ENCODE measurements at places on chromosomes 12 and 14.

GRCh38 chr12:58580095-58580494, 340.2 kb downstream of the LRIG3 start:
- no peak overlapping the region for H3K4me3 ChIP-seq
- H3K36me3 ChIP-seq = no peaks in the 10 kb centered on the region
- H3K27me3 ChIP-seq = no peaks in the 10 kb centered on the region
- DNase-seq = no peak

GRCh38 chr12:48750215-48750614, 33.7 kb upstream of the CCNT1 start:
- peaks cover 4% of the 10 kb centered on the region for H3K27me3 ChIP-seq
- no peak for DNase-seq
- no peaks in the 10 kb centered on the region for H3K36me3 ChIP-seq
- H3K4me3 ChIP-seq = no peak overlapping the region
- H3K27ac ChIP-seq = no peak overlapping the region

DNA sequence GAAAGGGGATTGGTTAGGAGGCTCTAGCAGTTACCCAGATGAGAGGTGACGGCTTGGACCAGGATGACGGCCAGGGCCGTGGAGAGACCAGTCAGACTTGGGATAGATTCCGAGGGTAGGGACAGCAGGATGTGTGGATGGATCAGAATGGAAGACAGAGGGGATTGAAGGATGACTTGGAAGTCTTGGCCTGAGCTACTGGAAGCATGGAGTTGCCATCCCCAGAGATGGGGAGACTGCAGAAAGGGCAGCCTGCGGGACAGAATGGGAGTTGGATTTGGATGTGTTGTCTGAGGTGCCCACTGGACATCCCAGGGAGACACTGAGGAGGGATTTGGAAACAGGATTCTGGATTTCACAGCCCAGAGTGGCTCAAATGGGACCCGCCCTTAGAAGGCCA, 102.3 kb downstream of the CALM1 start:
- H3K4me1 ChIP-seq = peaks cover 5% of the 10 kb centered on the region
- H3K4me3 ChIP-seq = no peak overlapping the region
- DNase-seq = no peak
- H3K36me3 ChIP-seq = no peaks in the 10 kb centered on the region
- H3K27me3 ChIP-seq = peaks cover 48% of the 10 kb centered on the region

- H3K27me3 ChIP-seq = no peaks in the 10 kb centered on the region
- H3K27ac ChIP-seq = no peak overlapping the region
- DNase-seq = no peak
- no peaks in the 10 kb centered on the region for H3K4me1 ChIP-seq
Measured at GRCh38 chr14:85056267-85056666, 473.7 kb upstream of the FLRT2 start.

DNA sequence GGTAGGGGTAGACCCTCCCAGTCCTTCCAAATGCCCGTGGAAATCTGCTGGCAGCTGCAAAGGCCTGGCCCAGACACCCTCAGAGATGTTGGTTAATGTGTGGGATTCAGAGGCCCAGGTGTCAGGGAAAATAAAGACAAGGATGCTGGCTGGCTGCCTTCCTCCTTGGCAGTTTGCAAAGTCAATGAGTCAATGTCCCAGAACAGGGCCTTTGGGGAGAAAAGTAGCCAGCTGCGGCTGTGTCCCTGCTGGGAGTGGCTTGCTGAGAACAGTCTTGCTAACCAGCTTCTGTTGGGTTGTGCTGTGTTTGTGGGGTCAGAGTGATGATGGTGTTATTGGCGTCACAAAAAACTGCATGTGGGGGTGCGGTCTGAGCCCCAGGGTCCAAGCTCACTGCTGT, 29.2 kb downstream of the GLRX5 start:
- no peak overlapping the region for H3K27ac ChIP-seq
- no peaks in the 10 kb centered on the region for H3K27me3 ChIP-seq
- peaks cover 22% of the 10 kb centered on the region for H3K4me1 ChIP-seq
- H3K36me3 ChIP-seq = no peaks in the 10 kb centered on the region

DNA sequence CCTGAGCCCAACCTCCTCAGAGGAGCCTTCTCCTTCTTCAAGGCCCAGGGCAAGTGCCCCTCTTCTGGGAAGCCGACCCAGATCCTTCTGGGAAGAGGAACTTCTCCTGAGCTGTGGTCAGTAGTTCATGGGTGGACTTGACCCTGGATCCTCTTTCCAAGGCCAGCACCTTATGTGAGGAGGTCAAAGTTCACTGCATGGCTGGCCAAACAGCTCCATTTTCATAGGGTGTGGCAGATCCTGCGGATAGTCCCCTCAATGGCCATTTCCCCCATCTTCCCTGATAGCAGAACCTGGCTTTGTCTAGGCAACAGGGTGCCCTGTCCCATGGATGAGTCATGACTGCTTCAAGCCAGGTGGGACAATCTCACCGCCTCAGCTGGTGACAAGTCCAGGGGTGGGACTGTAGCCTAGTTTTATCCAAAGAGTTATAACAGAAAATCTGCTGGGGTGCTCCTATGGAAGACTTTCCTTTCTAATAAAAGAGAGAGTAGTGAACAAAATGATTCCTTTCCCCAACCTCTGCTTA, 10.4 kb downstream of the ASB2 start:
- H3K36me3 ChIP-seq = peaks cover 6% of the 10 kb centered on the region
- H3K27ac ChIP-seq = peak overlapping the region; percentile 31
- H3K27me3 ChIP-seq = no peaks in the 10 kb centered on the region
- peaks cover 80% of the 10 kb centered on the region for H3K4me1 ChIP-seq
- DNase-seq = no peak

- DNase-seq = no peak
- no peak overlapping the region for H3K4me3 ChIP-seq
- H3K27me3 ChIP-seq = no peaks in the 10 kb centered on the region
- peaks cover 20% of the 10 kb centered on the region for H3K36me3 ChIP-seq
- no peak overlapping the region for H3K27ac ChIP-seq
Measured at GRCh38 chr12:51460519-51460918, 35.9 kb downstream of the SLC4A8 start.

- no peak overlapping the region for H3K4me3 ChIP-seq
- no peak for DNase-seq
- no peak overlapping the region for H3K27ac ChIP-seq
- H3K27me3 ChIP-seq = peaks cover 27% of the 10 kb centered on the region
Measured at GRCh38 chr12:131862600-131862993, 31.8 kb upstream of the ULK1 start.

DNA sequence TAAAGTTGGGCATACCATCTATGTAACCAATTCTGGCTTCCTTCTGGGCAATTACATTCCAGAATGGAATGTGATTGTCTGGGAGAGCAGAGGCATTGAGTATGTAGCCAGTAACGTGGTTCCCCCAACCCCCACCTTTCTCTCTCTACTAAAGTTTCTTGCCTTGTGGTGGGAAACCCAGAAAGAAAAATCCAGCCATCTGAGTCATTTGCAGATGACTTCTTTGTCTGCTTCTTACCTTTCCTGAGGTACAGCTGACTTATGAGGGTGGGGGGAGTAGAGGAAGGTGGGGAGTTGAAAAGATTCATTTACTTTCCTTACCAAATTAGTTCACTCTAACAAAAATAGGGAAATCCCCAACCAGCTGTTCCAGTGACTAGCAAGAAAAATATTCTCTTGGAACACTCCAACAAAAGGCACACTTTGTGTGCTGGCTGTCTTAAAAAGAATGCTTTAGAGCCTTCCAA, 112.1 kb upstream of the FRMD6 start:
- H3K4me1 ChIP-seq = no peaks in the 10 kb centered on the region
- no peak for DNase-seq
- peaks cover 27% of the 10 kb centered on the region for H3K27me3 ChIP-seq
- no peak overlapping the region for H3K4me3 ChIP-seq

DNA sequence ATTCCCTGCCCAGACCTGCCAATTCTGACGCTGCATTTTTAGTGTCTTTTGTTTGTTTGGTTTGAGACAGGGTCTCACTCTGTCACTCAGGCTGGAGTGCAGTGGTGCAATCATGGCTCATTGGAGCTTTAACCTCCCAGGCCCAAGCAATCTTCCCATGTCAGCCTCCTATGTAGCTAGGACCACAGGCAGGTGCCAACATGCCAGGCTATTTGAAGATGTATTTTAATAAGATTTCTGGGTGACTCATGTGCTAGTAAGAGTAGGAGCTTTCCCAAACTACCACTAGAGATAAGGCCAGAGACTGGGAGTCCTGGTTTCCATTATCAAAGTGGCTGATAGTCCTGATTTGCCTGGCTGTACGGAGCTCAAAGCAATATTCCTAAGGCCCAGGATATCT, 693.3 kb downstream of the MED13L start:
- H3K27ac ChIP-seq = no peak overlapping the region
- no peaks in the 10 kb centered on the region for H3K4me1 ChIP-seq
- H3K27me3 ChIP-seq = peaks cover 17% of the 10 kb centered on the region
- H3K4me3 ChIP-seq = no peak overlapping the region

DNA sequence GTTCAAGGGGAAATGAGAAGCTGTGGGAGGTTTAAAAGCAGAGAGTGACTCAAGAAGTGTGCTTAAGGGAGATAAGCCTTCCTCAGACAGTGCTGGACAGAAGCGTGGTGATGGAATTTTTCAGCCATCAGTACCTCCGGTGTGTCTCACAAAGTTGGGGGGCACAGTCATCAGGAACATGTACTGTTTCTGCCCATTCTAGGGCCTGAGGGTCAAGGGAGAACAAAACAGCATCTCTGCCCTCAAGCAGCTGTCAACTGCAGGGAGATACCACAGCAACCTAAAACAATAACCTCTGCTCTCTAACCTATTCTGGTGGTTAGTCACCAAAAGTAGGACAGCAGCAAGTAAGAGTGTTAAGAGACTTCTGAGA, 2.0 kb upstream of the STON2 start:
- no peaks in the 10 kb centered on the region for H3K36me3 ChIP-seq
- DNase-seq = no peak
- peaks cover 6% of the 10 kb centered on the region for H3K4me1 ChIP-seq
- H3K4me3 ChIP-seq = no peak overlapping the region
- H3K27ac ChIP-seq = no peak overlapping the region

DNA sequence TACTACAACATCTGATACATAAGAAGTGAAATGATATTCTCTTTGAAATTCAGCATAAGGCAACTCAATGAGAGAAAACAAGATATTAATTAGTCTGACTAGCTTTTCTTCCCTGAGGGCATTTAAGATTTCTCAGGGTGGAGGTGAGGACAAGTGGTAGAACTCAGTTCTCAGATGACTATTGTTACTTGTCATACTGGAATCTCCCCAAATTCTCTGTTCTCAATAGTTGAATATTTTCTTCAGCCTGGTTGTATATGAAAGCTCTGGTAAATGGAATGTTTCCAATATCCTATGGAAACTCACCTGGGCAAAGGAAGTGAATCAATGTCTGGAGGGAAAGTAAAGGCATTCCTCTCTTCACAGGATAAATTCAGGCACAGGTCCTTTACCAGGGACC, 18.2 kb upstream of the ITGA5 start:
- H3K4me1 ChIP-seq = peaks cover 13% of the 10 kb centered on the region
- no peak overlapping the region for H3K4me3 ChIP-seq
- H3K27ac ChIP-seq = no peak overlapping the region
- H3K36me3 ChIP-seq = no peaks in the 10 kb centered on the region
- H3K27me3 ChIP-seq = peaks cover 6% of the 10 kb centered on the region

- H3K27me3 ChIP-seq = no peaks in the 10 kb centered on the region
- no peak overlapping the region for H3K27ac ChIP-seq
- H3K4me1 ChIP-seq = no peaks in the 10 kb centered on the region
- H3K36me3 ChIP-seq = peaks cover 36% of the 10 kb centered on the region
Measured at GRCh38 chr14:66920196-66920595, 269.0 kb upstream of the GARIN2 start.

Measured in stimulated activated naive B cell treated with anti-CD40 and anti-IgM and Interleukin-4, amounts not matched to agents 10 μg/mL and 1 μg/mL and 100 μg/mL, for 72 hours (primary cell).